ENCODE measurements at places on chromosomes 12 and 14. TPM values are rescaled to one million over a fixed set of nuclear protein-coding genes. Genes with fewer than 3 reads are reported as not detected.

DNA sequence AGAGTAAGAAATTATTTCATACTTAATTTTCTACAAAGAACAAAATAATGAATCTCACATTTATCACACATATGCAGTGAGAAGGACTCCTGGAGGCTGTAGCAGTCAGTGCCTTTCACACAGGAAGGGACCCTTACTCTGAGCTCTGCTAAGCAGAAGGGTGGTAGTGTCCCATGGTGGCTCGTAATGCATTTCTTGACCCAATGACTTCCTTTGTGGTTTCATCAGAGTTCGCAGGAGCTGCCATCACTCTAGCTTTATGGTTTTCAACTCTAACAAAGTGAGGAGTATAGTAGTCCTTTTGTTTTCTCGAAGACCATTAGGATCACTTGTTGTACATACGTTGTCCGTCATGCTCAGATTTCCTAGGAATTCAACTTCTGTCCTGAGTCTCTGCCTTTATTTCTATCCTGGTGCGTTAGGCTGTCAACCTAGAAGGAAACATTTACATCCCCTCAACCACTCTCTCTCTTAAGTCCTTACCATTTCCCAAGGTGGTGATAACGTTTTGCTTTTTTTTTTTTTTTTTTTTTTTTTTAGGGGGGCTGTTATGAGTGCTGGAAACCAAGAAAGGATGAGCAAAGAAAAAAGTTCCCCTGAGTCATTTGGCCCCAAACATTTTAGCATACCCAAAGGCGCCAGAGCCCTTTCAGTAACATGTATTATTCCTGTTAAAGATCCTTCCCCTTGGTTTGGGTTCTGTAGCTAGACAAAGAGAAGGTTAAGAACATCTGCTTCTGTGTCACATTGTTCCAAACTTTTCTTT lies 37.2 kb downstream of the GABARAPL1 start:
- no peak for DNase-seq

GRCh38 chr12:111182382-111182781 lies 186.5 kb downstream of the PHETA1 start:
- DNase-seq, result no peak

- peak; percentile 55 for DNase-seq
Observed at GRCh38 chr14:28157289-28157869, 609.2 kb upstream of the FOXG1 start.

- no peak for DNase-seq
Observed at GRCh38 chr12:130423136-130423535, 85.4 kb downstream of the PIWIL1 start.

- no peak for DNase-seq
Observed at GRCh38 chr14:100721568-100721967, 5.1 kb upstream of the DLK1 start.

The GUCY2C gene
- not detected for polyA plus RNA-seq
